ENCODE measurements at places on chromosomes 6 and 20.

DNA sequence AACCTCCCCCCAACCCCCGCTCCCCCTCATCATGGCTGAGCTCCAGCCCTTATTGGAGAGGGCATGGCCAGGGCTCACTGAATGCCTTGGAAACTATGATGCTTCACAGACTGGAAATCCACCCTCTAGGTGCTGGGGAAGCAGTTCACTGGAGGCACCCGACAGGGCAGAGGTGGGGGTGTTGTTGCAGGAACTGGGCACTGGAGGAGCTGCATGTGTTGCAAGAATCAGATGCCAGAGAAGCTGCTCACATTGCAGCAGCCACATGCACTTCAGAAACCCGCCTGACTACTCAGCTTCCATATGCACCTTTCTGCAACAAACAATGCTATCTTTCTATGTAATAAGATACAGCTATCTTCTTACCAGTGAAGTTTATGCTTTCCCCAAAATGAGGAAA is 7.9 kb upstream of the TBPL1 start:
- no peak for DNase-seq

DNA sequence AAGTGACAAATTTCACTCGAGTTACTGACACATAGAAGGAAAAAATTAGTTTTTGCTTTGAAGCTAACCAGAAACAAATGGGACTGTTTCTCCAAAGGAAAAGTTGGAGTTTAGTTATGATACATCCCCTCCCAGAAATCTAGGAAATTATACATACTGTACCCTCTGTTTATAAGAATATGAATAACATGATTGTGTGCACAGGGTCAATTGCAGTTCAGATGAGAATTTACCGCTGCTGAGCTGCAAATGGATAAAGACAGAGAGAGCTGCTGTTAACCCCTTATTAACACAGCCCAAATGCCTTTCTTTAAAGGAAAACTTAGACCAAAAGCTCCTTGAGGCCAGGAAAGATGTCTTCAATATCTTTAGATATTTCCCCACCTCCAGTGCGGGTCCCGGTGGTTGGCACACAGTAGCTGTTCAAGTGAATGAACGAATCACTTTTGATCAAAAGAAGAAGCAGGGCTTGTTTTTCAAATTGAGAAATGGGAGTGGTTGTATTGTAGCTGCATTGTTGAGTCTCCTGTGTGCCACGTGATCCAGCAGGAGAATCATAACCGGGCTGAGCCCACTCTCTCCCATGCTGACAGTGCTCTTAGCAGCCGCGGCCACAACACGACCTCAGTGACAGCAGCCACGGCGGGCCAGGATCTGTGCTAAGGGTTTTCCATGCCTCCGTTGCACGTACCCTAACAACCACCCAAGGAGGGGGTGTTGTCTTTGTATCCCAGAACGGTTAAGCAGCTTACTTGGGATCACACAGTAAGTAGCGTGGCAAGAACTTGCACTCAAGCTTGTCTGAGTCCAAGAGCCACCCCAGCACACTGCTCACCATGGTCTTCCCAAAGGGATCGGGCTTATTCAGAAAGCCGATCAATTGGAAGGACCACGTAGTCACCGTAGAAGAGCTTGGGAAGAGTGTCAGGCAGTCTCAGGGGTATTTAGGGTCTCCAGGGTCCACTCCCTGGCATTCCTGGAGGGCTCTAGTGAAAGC is 53.5 kb upstream of the BMP6 start:
- DNase-seq = no peak

GRCh38 chr6:100023798-100024197 is 29.8 kb upstream of the MCHR2 start:
- no peak for DNase-seq

GRCh38 chr6:3261921-3262320 is 3.2 kb downstream of the PSMG4 start:
- DNase-seq = no peak

DNA sequence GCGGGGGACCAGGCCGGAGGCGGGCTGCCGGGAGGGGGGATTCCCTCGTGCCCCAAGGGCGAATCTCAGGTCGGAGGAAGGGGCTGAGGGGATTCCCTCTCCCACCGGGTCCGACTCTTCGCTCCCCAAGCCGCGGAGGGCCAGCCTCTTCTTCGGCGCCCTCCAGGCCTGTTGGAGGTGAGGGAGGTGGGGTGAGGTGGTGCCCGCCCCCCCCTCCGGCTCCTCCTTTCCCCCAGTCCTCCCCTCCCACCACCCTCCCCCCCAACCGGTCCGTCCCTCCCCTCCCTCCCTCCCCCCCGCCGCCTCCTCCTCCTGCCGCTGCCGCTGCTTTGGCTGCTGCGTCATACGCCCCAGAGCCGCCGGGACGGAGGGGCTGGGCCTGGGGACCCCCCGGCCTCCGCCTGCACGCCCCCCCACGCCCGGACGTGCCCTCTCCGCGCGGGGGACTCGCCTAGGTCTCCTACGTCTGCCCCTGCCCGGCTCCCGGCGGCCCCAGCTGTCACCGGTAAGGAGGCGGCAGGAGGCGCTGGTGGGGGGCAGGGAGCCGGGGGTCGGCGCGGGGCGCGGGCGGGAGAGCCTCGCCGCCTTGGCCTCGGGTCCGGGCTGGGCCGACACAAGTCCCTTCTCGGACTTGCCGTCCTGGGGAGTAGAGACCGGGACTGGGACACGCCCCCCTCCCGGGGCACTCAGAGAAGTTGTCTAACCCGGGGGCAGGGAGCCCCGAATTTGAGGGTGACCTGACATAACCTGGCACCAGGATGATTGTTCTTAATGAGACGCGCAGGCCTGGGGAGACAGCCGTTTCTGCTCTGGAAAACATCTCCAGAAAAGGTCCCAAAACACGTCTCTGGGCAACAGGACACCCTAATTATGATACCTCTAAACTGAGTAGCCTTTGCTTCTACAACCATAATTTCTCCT is at the start of gene PHF1:
PHF1 (plus strand) TSS at position 304 of the 921 bp plus-strand sequence. CDS start 1,250 bp downstream, outside the sequence.
- peak; percentile 68 for DNase-seq

GRCh38 chr6:153108315-153108714 is 22.8 kb downstream of the RGS17 start:
- DNase-seq = no peak

DNA sequence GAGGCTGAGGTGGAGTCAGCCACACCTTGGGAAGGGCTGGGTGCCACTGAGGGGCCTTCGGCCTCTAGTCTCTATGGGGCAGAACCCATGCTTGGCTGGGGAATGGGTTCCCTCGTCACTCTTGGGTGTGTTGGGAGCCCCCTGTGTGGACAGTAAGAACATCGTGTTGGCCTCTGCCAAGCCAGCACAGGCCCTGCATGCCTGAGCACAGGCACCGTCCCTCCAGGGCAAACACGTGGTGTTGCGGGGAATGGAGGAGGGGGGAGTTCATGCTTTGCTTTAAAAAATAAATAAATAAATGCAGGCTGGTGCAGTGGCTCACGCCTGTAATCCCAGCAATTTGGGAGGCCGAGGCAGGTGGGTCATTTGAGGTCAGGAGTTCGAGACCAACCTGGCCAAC is 63.0 kb downstream of the EZR start:
- DNase-seq = no peak

DNA sequence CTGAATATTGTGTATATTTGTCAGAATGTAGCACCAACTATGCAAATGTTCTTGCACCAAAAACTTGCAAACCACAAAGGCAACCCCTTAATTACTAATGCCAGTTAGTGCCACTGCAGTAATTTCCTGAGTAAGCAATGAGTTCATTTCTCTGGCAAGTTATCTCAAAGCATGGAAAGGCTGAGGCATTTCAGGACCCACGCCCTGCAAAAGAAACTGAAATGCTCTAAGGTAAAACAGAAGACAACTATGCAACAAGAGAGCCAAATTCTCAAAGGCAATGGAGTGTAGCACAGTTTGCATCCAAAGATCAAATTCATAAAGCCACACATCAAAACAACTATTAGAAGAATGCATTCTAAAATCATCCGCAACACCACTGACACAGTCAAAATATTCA is 994.4 kb downstream of the EYS start:
- no peak for DNase-seq

- DNase-seq = no peak
These were observed 122.3 kb downstream of the THBS2 start for GRCh38 chr6:169131390-169131789.

- no peak for DNase-seq
These were observed 39.4 kb downstream of the RRBP1 start for GRCh38 chr20:17642404-17643269.

GRCh38 chr6:136611133-136611532 is 60.9 kb upstream of the MAP7 start:
- no peak for DNase-seq

DNA sequence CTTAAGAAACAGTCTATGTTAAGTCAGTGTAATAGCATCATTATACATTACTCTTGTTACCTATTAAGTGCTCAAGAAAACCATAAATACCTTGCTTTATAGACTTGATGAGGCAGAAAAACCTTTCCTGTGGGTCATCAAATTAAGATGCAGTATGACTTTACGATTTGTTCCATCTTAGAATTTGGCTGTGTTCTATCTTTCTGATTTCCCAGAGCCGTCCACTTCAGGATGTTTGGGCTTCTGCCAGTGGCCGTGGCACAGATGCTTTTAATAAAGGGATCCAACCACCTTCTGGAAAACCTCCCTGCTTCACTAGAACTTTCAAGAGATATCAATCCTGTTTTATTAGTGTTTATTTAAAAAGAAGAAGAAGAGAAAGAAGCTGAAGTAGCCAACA is 71.2 kb downstream of the PDE7B start:
- DNase-seq = no peak

DNA sequence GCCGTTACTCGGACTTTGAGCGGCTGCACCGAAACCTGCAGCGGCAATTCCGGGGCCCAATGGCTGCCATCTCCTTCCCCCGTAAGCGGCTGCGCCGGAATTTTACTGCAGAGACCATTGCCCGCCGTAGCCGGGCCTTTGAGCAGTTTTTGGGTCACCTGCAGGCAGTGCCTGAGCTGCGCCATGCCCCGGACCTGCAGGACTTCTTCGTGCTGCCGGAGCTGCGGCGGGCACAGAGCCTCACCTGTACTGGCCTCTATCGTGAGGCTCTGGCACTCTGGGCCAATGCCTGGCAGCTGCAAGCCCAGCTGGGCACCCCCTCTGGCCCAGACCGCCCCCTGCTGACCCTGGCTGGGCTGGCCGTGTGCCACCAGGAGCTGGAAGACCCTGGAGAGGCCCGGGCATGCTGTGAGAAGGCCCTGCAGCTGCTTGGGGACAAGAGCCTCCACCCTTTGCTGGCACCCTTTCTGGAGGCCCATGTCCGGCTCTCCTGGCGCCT is 7.2 kb downstream of the SNX21 start:
- DNase-seq = no peak

DNA sequence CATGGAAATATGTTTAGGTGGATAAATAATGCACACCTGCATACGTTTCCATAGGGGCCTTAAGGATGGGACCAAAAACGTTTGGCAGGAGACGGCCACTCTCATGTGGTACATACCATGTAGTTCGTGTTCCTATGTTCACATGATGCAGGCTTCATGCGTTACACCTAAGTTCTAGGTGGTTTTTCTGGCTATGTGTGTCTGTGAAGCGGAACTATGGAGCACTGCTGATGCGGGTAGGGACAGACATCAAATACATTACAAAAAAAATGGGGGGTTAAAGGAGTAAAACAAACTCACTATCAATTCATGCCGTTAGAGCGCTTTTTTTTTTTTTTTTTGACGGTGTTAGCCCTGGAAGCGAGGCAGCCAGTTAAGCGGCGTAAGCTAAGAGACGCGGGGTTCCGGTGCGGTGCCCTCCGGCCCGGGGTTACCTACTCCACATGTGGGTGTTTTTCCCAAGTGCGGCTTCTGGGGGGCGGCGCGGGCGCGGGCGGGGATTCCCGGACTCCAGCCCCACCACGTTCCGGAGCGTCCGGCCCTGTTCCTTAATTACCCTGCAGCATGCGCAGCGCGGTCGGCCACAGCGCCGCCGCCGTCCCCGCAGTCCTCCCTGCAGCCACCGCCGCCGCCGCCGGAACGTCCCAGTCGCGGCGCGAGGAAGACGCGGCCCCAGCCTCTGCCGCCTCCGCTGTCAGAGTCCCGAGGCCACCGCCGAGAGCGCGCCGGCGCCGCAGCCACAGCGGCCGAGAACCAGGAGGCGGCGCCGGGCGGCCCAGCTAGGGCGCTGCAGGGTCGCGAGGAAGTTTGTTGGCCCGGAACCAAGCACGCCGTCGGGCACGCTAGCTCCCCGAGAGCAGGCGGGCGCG is 648 bp downstream of the COL19A1 start:
- peak; percentile 15 for DNase-seq

DNA sequence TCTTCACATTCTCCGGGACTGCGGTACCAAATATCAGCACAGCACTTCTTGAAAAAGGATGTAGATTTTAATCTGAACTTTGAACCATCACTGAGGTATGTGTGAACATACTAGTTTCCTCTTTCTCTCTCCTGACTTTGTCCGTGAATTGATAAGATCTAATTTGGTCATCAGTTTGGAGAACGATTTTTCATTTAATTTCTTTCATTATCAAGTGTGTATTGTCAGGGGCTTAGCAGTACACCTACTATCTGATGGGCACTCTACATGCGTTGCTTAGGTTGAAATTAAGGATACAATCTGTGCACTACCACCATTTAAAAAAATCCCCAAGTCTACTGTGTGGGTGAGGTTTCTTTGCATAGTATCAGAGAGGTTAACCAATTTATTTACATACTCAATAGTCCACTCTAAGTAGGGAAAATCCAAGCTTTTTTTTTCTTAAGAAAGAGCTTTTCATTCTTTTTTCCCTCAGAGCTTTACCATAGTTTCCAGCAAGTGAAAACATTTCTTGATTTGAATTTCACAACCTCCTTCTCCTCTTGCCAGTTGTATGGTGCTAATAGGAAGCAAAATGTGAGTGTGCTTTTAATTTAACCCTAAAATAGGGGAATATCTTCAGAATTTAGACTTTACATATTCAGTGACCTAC is 105.4 kb upstream of the ESR1 start:
- DNase-seq = no peak

DNA sequence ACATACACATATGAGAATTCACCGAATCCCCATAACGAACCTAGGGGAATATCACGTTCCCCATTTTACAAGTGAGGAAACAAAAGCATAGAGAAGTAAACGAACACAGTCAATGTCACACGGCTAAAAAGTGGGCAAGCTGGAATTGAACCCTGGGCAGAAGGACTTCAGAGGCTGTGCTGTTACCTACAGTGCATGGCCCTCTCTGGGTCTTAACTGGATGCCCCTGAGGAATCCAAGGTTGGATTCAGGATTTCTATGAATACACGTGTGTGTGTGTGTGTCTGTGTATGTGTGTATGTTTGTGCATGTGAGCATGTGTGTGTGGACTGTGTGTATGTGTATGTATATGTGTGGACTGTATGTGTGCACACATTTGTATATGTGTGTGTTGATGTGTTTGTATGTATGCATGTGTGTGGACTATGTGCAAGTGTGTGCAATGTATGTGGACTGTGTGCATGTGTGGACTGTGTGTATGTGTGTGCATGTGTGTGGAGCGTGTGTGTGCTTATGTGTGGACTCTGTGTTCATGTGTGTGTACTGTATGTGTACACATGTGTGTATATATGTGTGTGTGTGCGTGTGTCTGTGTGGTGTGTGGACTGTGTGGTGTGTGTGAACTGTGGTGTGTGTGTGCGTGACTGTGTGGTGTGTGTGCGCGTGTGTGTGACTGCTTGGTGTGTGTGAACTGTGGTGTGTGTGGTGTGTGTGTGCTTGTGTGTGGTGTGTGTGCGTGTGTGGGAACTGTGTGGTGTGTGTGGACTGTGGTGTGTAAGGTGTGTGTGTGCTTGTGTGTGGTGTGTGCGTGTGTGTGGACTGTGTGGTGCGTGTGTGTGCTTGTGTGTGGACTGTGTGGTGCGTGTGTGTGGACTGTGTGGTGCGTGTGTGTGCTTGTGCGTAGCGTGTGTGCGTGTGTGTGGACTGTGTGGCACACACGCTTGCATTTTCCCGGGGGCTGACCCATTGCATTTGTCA is 49.0 kb downstream of the HNF4A start:
- no peak for DNase-seq
